Chondrocyte (in vitro differentiated cells): ENCODE measurements at places on chromosomes 16 and 17.

DNA sequence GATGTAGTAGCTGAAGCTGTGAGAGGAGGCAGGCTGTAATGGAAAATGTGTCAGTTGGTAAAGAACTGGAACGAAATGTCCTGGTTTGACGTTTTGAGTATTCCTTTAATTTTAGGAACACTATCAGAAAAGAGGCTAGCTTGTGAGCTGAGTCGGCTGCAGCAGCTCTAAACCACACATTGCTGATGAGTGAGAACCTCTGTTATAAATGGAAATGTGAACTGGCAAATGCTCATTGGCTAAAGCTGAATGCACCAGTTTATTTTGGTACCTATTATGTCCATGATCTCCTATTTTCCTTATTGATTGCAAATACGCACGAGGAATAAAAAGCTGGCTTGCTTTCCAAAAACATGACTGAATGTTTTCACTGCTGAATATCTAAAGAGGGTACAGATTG, 11.0 kb upstream of the WIPI1 start:
- DNase-seq: no peak

DNA sequence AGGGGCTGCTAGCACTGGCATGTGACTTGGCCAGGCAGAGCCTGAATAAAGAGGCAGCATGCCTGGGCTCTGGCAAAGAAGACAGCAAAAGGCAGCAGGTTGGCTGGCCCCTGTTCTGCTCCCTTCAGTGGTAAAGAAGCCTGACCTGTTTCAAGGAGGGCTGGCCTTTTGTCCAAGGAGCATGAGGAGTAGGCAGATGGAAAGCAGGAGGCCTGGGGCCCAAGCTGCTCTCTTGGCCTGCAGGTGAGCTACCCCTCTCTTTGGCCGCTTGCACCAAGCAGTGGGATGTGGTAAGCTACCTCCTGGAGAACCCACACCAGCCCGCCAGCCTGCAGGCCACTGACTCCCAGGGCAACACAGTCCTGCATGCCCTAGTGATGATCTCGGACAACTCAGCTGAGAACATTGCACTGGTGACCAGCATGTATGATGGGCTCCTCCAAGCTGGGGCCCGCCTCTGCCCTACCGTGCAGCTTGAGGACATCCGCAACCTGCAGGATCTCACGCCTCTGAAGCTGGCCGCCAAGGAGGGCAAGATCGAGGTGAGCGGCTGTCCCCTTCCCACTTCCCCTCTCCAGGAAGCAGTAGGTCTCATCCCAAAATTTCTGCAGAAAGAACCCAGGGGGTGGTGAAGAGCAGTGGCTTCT, 8.0 kb downstream of the TRPV2 start:
- DNase-seq: no peak

- no peak for DNase-seq
Measured at GRCh38 chr17:49952209-49952911, 16.6 kb upstream of the DLX4 start.

DNA sequence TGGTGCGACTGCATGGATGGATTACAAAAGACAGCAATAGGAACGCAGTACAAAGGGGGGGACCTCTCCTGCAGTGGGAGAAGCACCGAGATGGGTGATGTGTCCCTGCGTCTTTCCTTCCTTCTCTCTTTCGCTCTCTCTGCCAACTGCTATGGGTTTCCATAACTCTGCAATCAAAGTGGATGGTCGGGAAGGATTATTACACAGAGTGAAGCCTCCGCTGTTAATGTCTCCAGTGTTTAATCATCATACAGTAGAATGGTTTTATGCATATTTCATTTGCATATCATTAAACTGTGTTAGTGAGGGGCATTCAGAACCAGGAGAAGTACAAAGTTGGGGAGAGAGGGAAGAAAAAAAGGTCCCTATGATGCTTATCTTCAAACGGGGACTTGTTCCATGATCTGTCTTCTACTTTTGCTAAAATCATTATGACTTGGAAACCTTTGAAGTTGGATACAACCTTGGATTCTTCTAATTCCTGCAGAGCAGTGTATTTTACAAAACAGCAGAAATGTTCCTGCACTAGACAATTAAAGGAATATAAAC, 255.9 kb upstream of the PMFBP1 start:
- no peak for DNase-seq

DNA sequence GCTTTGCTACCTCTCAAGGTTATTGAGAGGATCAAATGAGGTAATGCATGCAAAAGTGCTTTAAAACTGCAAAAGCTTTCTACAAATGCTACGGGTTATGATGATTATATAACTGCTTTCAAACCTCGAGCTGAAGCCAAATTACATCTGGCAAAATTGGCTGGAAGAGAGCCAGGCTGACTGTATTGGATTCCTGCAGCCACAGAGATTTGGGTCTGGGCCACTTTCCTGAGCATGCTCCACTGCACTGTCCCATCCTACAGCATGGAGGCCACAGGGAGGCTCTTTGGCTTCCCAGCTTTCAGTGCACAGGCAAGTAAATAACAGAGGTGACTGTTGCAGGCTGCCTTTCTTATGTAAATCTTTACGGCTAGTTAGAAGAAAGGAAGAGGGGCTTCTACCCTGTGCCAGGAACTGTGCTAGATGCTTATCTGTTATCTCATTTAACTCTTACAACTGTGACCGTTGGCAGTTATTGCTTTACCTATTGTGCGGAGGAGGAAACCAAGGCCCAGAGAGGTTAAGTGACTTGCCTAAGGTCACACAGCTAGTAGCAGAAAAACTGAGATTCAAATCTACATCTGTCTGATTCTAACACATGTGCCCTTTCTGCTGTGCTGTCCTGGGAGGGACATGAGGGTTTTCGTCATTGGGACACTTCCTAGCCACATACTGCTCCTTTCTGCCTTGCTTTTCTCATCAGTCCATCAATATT, 121.8 kb downstream of the SPACA3 start:
- DNase-seq: no peak

DNA sequence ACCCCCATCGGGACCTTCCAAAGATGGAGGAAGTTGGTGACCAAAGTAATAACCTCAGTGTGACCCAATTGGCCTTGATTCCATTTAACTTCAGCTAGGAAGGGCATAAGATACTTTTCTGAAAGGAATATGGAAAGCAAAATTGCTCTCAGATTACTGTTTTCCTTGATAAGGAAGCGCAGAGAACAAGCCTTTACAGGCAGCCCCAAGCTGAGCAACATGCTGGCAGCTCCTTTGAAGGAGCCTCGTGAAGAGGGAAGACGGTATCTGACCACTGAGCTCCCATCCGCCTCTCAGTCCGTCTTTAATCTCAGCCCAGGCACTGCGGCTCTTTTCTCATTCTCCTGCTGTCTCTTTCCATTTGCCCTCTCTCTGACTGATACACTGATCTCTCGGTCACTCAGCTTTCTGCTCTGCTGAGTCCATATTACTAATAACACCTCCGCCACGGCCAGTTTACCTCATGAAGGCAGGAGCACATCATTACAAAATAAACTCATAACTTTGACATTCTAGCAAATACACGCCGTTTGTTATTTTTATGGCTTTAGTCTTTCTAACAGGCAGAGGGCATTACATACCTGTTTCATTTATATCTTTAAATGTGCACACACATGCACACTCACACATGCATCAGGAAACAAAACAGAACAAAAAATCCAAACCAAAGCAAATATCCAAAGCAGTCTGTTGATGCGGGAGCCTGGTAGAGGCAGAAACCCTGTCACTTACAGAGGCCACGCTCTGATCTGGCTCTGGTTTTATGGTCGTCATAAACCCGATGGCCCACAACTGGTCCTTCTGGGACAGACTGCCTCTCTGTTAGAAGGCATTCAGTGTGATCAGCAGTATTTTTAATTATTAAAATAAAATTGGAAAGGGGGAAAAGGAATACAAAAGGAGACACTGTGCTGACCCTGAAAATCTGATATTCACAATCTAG, 183.2 kb downstream of the AATF start:
- DNase-seq: no peak
